ENCODE measurements at places on chromosomes 6 and 20.

DNA sequence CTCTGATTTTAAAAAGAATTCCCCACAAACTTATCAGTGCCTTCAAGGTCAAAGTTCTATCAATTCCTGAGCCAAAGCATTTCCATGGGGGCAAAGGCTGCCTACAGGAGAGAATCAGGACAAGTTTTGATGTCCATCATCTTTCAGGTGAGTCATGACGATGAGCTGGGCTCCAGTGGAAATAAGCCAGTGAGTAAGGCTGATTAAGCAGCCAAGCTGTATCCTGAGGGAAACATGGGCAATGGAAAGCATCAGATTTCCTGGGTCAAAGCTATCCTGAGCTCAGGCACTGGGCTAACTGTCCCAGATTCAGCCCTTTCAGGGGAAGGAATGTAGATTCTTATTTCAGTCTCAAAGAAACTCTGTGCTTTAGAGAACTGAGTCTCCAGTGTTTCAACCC is 377.4 kb downstream of the CD109 start:
- DNase-seq = no peak

DNA sequence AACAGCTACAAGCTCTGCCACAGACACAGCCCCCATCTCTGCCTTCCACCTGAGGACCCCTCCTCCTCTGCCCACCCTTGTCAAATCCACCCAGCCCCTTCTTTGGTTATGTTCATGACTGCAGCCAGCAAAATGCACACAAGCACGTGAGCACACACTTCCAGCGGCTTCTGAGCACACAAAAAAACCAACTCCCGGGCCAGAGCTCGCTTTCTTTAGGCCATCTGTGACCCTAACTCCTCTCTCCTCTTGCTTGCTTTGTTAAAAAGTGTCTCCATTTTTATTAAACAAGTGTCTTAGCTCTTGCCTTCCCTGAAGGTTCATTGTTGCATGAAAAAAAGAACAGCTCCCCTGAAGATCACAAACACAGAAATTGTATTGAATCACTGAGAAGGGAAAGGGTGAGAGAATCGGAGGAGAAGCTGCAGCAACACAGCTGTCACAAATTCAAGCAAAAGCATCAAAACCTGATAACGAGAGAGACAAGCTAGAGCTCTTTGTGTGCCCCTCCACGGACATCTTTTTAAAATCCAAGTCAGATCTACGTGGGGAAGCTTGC is 142.1 kb downstream of the CD83 start:
- no peak for DNase-seq

- DNase-seq = no peak
Observed at GRCh38 chr6:142302421-142303175, 791 bp downstream of the ADGRG6 start.

- no peak for DNase-seq
Observed at GRCh38 chr20:17485017-17485416, 46.2 kb downstream of the BFSP1 start.

All from NCI-H1436 (cell line).